Thoracic aorta (tissue), 2 donors: ENCODE measurements at places on chromosomes 7 and 10.

GRCh38 chr10:26540601-26541000 is 102.5 kb downstream of the APBB1IP start:
- no peak for DNase-seq

DNA sequence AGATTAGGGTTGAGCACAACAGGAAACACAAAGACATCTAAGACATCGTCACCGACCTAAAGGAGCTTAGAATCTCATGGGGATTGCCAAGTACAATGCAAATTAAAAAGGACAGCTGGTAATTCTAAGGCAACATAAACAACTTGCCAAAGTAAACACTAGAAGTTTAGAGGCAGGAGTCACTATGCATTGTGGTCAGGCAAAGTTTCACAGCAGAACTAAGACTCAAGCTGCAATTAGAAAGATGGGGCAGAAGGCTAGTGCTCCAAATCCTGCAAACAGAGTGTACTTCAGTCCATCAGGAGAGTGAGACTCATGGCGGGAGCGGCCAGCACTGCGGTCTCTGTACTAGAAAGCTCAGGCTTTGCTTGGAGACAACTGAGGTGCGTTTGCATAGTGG is 52.7 kb downstream of the HIPK2 start:
- DNase-seq = no peak

DNA sequence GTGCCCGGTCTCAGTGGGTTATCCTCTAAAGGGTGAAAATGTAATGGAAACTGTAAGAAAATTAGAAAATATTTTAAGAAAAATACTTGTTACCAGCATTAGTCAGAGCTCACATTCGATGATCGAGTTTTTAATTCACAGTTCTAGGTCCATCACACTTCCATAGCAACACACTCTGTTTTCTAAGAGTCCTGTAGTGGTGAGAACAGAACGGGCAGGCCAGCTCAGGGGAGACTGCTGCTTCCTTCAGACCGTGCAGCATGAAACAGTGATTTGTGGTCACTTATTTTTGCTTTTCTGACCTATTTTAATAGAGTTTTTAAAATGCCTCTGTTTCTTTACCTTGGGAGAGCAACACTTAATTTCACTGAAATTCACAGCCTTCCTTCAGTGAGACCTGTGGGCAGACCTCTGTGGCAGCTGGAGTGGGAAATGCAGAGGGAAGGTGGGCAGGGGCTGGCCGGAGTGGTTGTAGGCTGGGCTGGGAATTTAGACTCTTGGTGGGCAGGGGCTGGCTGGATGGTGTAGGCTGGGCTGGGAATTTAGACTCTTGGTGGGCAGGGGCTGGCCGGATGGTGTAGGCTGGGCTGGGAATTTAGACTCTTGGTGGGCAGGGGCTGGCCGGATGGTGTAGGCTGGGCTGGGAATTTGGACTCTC is 1.5 kb downstream of the SUN1 start:
- DNase-seq = no peak

- DNase-seq = no peak
Measured at GRCh38 chr7:105877736-105878135, 1.3 kb upstream of the ATXN7L1 start.

GRCh38 chr7:142568435-142569097 is 180.7 kb upstream of the PRSS1 start:
- DNase-seq = no peak
